ENCODE measurements at places on chromosomes 4 and X.

DNA sequence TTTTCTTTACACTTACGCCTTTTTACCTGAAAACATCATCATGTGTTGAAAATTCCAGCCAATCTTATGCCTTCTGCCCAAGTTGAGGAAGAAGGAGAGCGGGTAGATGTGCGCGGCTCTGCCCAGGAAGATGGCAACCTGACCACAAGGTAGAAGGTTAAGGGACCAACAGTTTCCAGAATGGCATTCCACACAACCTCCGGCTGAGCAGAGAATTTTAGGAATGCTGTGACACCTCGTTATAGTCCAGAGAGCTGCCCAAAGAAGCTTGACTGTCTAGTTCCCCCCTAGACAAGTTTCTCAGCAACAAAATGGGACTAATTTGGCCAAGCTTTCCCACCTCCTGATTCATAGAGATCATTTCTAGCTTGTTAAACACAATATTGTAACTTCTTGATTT is 75.1 kb downstream of the CHST7 start:
- no peak for DNase-seq

GRCh38 chrX:119638725-119639471 is 32.7 kb upstream of the NKRF start:
- no peak for DNase-seq

DNA sequence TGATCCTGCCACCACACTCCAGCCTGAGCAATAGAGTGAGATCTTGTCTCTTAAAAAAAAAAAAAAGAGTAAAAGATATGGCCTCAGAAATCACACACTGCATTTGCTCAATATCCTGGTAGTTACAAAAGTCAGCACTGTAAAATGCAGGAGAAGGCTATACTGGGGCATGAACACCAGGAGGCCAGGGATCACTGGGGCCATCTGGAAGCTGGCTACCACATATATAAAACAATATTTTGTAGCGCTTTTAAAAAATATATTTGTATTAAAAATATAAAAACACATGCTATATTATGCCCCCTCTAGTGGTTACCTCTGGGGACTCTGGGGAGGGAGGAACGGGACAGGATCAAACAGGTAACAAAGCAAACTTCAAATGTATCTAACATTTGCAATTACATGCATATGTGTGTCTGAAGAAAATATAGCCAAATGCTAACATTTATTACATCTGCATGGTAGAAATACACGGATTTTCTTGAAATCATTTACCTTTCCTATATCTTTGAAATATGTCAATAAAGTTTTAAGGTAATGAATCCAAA is 4.0 kb downstream of the C4orf46 start:
- no peak for DNase-seq

DNA sequence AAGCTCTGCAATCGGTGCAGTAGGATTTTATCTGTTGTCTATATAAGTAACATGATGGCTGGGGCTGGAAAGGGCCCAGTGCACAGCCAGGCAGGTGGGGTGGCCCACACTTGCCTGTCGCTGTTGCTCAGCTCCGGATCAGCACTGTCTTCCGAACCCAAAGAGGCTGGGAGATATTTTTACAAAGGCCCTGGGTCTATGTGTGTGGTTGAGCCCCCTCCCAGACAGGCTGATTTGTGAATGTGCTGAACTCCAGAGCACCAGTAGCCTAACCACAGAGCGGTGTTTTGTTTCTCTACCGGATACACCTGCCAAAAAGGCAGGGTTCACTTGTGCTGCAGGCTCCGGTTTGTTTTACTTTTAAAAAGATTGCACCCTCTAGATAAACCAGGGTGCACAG is 33.5 kb upstream of the CHRNA9 start:
- no peak for DNase-seq

- no peak for DNase-seq
Observed at GRCh38 chr4:139852612-139853269, 187.1 kb downstream of the MGST2 start.

GRCh38 chr4:74311696-74312313 is 3.5 kb downstream of the EPGN start:
- DNase-seq, result peak; percentile 29
